ENCODE measurements at places on chromosomes 16 and 17.

GRCh38 chr17:5000237-5000639 lies 2.5 kb downstream of the KIF1C start:
- DNase-seq, result peak; percentile 39

- DNase-seq, result no peak
Observed at GRCh38 chr16:58384437-58385055, 7.7 kb upstream of the GINS3 start.

GRCh38 chr16:88196471-88197400 lies 186.0 kb upstream of the ZNF469 start:
- no peak for DNase-seq

GRCh38 chr16:31484491-31485171 lies 1.7 kb downstream of the SLC5A2 start:
- no peak for DNase-seq

GRCh38 chr16:88351491-88352101 lies 31.2 kb upstream of the ZNF469 start:
- no peak for DNase-seq

- no peak for DNase-seq
Observed at GRCh38 chr17:62802561-62803205, 5.4 kb downstream of the MARCHF10 start.
